ENCODE measurements at places on chromosomes 4 and X. TPM values are rescaled to one million over a fixed set of nuclear protein-coding genes. Genes with fewer than 3 reads are reported as not detected.

Gene HS6ST2
- 33.7 TPM for total RNA-seq

Gene KLHL4
- not detected for total RNA-seq

Gene SUPT20HL2
- total RNA-seq, result not detected

Gene HTN1
- not detected for total RNA-seq

Gene CSN1S1
- not detected for total RNA-seq

Gene FOXR2
- total RNA-seq, result not detected

Gene AWAT2
- total RNA-seq, result not detected

Gene PPP4R3C
- total RNA-seq, result not detected

Gene TBC1D9
- total RNA-seq, result 13.6 TPM
